ENCODE measurements at places on chromosomes 3 and 15.

DNA sequence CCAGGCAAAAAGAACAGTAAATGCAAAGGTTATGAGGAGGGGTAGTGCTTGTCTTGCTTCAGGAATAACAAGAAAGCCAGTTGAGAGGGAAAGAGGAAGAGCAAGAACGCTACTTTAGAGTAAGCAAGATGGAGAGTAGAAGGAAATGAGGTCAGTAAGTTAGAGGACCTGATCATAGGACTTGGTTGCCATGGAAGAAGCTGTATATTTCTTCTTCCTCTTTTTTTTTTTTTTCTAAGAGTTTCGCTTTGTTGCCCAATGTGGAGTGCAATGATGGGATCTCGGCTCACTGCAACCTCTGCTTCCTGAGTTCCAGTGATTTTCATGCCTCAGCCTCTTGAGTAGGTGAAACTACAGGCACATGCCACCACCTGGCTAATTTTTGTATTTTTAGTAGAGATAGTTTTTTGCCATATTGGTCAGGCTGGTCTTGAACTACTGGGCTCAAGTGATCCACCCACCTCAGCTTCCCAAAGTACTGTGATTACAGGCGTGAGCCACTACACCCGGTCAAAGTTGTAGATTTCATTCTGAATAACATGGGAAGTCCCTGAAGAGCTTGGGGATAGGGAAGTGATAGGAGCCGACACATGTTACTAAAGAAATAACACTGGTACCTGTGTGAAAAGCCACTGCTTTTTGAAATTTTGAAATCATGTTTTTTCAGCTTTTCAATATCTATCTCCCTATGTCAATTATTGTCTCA is 527.9 kb upstream of the NAALADL2 start:
- no peak for DNase-seq

DNA sequence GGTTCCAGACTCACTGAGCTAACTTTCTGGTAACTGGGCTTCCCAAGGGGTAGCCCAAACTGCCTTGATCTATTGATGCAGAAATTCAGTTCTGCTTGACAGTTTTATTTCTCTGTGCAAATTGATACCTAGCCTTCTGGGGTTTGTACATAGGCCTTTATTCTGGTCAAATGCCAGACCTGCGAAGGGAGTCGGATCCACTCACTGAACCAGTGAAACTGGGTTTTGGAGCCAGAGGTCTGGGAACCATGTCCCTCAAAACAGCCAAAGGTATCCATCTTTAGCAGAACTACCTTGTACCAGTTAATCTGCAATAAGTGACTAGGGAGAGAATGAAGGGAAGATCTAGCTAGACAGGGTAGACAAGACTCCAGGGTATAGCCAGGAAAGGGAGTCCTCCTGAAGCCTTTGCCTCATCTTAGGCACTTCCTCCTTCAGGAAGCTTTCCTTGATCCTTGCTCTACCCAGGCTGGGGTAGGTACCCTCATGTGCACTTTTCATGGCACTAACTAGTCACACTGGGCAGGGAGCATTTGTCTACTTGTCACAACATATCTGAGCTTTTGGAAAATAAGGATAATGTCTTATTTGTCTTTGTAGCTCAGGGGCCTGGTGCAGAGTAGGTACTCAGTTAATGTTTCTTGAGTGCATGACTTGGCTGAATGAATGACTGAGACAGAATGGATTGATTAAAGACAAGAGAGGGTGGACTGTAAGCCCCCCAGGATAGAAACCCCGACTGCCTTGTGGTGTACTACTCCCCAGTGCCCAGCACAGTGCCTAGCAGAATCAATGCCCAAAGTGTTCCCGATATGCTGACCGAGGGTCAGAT is 1.4 kb upstream of the SNX33 start:
- DNase-seq, result no peak

GRCh38 chr15:100861511-100861991 is 18.1 kb upstream of the ALDH1A3 start:
- no peak for DNase-seq

DNA sequence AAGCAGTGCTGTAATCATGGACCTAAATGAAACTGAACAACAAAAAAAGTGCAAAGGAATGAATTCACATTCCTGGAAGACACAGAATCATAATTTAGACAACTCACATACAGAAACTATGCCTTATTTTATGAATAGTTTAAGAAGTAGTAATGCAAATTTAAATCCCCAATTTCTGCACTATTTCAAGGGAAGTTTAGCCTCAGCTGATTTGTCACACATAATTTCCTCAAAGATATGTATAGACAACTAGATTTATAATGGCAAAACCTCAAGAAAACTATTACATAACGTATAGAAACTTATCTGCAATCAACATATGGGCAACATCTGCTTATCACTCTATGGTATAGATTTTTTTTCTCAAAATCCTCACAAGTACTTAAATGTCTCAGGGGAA is 7.8 kb upstream of the PTX3 start:
- no peak for DNase-seq

GRCh38 chr3:16472593-16472992 is 40.9 kb downstream of the RFTN1 start:
- no peak for DNase-seq

GRCh38 chr15:74631935-74632560 is 16.4 kb downstream of the CLK3 start:
- DNase-seq, result no peak

- no peak for DNase-seq
These were observed 54.3 kb upstream of the CBLB start for GRCh38 chr3:105923140-105923539.

GRCh38 chr15:65258375-65259262 is 28.1 kb downstream of the PARP16 start:
- no peak for DNase-seq

DNA sequence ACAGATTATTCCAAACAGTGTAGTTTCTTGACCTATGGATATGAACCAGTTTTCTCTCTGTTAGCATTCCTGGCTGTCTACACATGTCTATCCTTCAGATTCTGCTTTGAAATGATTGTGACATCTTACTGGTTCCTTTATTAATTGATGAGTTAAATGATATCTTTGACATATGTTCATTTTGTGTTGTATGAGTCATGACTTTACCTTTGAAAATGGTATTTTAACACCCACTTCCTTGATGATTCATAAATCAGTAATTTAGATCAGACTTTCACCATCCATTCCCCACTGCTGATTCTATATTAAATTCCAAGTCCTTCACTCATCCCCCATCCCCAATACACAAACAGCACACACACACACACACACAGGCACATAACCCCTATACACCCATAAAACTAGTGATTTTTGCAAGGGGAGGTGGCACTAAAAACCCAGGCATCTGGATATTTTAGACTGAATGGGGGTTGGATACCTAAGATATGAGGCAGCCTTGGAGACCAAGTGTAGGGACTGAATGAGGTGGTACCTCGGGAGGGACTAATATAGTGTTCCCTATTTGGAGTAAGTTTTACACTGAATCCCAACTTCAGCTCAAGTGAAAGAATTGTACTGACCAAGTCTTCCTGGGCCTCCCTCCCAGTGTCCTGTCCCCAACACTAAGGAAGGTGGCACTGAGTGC is 9.7 kb downstream of the CCK start:
- peak; percentile 42 for DNase-seq

DNA sequence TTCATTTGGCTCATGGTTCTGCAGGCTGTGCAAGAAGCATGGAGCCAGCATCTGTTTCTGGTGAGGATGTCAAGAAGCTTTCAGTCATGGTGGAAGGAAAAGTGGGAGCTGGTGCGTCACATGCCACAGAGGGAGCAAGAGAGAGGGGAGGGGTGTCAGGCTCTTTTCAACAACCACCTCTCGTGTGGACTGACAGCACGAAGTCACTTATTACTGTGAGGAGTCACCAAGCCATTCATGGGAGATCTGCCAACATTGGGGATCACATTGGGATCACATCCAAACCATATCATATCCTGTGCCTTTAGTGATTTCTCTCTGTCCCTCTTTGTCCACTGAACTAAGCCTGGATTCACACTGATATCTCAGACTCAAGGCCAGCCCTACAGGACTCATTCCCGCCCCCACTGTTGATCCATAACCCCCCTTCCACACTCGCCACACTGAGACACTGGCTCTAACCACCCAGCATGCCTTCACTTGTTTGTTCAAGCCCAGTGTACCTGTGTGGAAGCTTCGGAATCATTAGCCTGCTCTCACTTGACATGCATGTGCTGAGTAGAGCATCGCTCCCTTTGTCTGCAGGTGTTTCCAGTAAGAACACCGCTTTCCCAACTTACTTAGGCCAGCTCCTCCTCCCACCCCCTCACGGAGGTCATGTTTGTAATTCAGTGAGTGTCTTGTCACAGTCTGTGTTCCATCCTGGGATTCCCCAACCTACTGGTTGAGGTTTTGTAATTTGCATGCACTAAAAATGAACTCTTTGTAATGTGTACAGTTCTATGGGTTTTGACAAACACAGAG is 132.2 kb downstream of the KLF13 start:
- DNase-seq, result no peak

DNA sequence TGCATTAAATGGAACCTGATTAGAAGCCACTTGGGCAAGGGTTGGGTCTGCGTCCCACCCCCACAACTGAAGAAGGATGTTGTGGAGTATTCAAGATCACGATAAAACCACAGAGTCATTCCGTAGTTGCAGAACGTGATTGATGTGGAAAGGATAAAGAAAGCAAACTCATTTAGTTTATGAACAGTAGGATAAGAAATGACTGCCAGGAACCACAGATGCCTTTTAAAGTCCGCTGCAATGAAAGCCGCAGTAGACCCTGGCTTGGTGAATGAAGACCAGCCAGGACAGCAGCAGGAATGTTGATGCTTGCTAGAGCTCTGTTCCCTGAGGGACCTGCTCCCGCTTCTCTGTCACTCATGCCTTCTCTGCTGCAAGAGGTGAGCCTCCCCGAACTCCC is 111.5 kb downstream of the GABRG3 start:
- DNase-seq, result no peak

All from SW 1271 (cell line).